ENCODE measurements at places on chromosomes 7 and 10.

DNA sequence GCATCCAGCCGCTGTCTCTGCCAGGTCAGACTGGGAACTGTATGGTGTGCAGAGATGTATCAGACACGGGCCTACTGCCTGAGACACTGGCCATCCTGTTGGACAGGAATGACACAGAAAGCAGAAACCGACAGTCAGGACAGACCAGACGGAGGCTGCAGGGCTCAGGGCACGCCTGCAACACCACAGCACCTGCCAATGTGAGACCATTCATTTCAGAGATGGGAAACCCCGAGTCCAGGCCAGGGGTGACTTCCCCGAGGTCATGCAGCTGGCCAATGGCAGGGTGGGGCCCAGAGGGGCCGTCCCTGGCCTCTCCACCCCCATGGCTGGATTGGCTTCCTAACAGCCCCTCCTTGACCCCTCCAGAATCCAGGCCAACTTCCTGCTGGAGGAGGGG is 34.7 kb downstream of the GRID1 start:
- DNase-seq = no peak

GRCh38 chr10:132361581-132362101 is 29.6 kb downstream of the LRRC27 start:
- DNase-seq = no peak

DNA sequence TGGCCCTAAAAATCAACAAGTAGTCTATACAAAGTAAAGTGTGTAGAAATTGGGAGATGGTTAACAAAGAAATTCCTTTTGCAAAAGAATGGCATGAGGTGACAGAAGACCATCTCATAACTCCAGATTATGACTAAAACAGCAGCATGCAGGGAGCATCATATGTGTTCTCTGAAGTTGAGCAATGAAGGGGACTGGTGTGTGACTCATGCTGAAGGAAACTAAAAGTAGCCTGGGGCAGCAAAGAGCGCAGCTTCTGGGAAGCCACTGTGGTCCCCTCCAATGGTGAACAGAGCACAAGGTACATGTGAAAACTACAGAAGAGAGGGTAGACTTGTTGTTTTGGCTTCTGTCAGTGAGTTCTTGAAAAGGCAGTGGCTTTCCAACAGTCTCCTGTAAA is 133.4 kb downstream of the MACC1 start:
- no peak for DNase-seq

DNA sequence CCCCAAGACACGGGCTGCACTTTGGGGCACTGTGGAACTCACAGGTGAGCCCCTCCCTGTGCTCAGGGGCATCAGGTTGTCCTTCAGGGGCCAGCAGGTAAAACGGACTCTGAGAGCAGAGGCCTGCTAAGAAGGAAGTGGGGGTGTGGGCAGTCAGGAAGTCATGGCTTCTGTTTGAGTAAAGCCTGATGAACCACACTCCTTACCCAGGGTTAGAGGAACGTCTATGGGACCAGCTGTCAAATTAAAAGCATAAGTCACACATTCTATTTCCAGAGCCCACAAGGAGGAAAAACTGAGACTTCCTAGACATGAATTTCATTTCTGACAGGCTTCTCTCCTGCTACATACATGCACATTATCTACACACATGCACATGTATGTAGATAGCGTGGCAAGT is 616.4 kb downstream of the SDK1 start:
- DNase-seq = no peak

DNA sequence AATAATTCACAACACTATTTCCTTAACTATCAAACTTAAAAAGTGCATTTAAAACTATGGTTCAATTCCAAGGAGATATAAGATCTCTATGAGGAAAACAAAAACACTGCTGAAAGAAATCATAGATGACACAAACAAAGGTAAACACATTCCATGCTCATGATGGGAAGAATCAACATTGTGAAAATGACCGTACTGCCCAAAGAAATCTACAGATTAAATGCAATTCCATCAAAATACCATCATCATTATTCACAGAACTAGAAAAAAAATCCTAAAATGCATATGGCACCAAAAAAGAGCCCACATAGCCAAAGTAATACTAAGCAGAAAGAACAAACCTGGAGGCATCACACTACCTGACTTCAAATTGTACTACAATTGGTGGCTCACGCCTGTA is 159.9 kb upstream of the EEPD1 start:
- DNase-seq = no peak

GRCh38 chr10:70698211-70698610 is 25.9 kb downstream of the ADAMTS14 start:
- DNase-seq = no peak

DNA sequence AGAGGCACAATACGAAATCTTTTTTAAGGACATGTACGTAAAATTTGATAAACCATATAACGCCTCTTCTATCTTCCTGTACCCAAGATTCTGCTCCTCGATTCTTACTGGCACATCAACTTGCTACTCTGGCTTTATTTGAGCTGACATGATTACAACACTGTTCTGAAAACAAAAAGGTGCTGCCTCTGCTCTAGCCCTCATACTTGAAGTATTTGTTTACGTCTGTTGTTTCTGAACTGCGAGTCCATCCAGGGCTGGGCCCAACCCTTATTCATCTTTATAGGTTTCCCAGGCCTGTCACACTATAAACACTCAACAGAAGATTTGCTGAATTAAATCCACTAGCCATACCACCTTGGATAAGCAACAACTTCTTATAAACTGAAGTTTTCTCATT is 96.2 kb upstream of the SVIL start:
- no peak for DNase-seq

DNA sequence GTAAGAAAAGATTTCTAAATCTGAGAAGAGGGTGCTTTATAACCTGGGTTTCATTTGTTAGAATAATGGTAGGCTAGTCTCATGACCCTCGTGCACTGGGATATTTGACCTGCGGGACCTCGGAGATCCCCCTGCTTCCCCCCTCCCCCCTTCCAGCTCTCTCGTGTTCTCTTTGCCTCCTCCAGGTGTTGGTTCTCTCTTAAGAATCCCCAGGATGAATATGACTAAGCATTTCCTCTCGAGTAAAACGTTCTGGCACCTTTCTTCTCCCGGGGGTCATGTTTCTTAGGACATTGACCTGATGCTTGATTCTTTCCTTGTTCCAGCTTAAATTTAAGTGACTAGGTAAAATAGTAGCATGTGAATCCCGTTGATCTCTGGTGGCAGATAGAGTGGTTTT is 71.2 kb downstream of the SHH start:
- no peak for DNase-seq

Measured in NCI-H1694 treated with DMSO at 0.1 percent for 48 hours (cell line).